ENCODE measurements at places on chromosomes 4 and X. TPM values are rescaled to one million over a fixed set of nuclear protein-coding genes. Genes with fewer than 3 reads are reported as not detected.

The BCORL1 gene
- total RNA-seq: 0.97 TPM

The LINC00632 gene
- total RNA-seq: 2.6 TPM

The TBCK gene
- total RNA-seq: 17.2 TPM

The PYURF gene
- total RNA-seq: 104 TPM

The USP26 gene
- total RNA-seq: not detected

The OCRL gene
- 12.3 TPM for total RNA-seq

The CT45A1 gene
- not detected for total RNA-seq

The PF4V1 gene
- total RNA-seq: not detected

The RIBC1 gene
- 0.30 TPM for total RNA-seq

The GPR173 gene
- total RNA-seq: 2.9 TPM

The LONRF3 gene
- total RNA-seq: 9.4 TPM

The RGN gene
- under 0.01 TPM for total RNA-seq

The EVC2 gene
- 11.7 TPM for total RNA-seq

The AWAT2 gene
- 0.32 TPM for total RNA-seq

Measured in epithelial cell of umbilical artery (primary cell).